ENCODE measurements at places on chromosomes 3 and 15. TPM values are rescaled to one million over a fixed set of nuclear protein-coding genes. Genes with fewer than 3 reads are reported as not detected.

- no peak for DNase-seq
These were observed 309.2 kb downstream of the PDCD6IP start for GRCh38 chr3:34107669-34108068.

DNA sequence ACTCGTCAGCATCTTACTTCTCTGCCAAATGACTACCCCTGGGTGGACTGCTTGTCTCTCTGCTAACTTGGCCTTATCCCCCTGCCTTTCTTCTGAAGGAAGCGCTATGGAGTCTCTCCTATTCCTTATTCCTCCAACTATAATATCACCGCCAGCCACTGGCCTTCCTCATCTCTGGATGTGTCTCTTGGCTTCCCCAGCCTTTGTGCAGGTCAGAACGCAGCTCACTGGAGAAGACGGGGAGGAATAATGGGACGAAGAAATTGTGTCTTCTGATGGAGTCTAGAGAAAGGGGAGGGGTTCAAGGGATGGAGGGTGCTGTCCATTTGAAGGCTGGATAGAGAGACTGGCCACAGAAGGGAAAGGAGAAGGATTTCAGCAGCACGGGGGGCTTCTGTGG lies 16.9 kb downstream of the ITGA11 start:
- no peak for DNase-seq

Gene NRG4
- 0.09 TPM for total RNA-seq

Gene MAP1A
- 22.9 TPM for total RNA-seq

Gene MESP2
- 0.49 TPM for total RNA-seq

- DNase-seq = peak; percentile 26
These were observed 65.8 kb downstream of the MRPL46 start for GRCh38 chr15:88401251-88401995.

GRCh38 chr3:43024181-43024885 lies 45.2 kb downstream of the GASK1A start:
- no peak for DNase-seq
